Small intestine (tissue), 16 donors: ENCODE measurements at places on chromosomes 2 and 18.
A peak's percentile ranks its signal among the peaks of the same experiment; 100 is the strongest.

DNA sequence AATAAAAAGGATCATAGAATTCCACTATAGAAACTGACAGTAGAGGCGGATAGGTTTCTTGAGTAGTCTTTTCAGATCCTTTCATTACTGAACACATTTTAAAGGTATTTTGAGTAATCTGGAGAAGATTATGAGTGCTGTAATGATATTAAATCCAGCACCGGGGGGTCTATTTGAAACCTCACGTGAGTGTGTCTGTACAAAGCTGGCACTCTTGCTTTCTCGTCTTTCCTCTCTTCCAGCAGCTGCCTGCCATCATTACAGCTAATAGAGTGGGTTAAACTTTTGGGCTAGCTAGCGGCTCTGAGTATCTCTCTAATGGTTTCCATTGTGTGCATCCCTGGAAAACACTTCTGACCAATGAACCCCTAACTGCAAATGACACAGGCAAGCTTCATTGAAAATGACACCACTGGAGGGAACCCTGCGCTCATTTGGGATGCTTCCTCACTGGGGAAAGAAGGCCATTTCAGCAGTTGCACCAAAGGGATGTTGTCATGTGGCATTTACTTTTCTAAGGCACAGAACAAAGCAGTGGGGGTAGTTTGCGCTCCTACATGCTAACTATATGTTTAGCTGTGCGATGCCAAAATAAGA is 101.0 kb downstream of the HRH4 start:
- no peak overlapping the region for H3K27ac ChIP-seq
- no peak overlapping the region for H3K4me3 ChIP-seq
- no peaks in the 10 kb centered on the region for H3K36me3 ChIP-seq
- no peaks in the 10 kb centered on the region for H3K4me1 ChIP-seq
- DNase-seq = no peak

DNA sequence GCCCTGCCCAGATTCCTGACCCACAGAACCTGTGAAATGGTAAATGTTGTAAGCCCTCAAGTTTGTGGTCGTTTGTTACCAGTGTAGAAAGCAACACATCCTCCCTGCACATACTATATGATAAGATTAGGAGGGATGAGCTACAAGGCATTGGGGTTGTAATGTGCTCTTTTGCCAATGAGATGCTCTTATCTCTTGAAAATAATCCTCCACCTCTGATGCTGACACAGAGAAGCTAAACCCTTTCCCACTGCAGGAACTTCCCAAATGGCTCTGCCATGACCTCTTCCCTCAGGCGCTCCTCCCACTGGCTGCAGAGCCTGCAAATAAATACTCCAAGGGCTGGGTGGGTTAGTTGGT is 23.5 kb downstream of the CDC42EP3 start:
- H3K4me1 ChIP-seq = no peaks in the 10 kb centered on the region
- no peaks in the 10 kb centered on the region for H3K27me3 ChIP-seq
- H3K27ac ChIP-seq = peak overlapping the region; percentile 81
- no peak for DNase-seq
- no peak overlapping the region for H3K4me3 ChIP-seq

GRCh38 chr18:48161911-48162698 is 231.6 kb upstream of the SMAD2 start:
- H3K36me3 ChIP-seq = no peaks in the 10 kb centered on the region
- H3K4me1 ChIP-seq = peaks cover 8% of the 10 kb centered on the region
- H3K27me3 ChIP-seq = no peaks in the 10 kb centered on the region

GRCh38 chr18:36364911-36365624 is 67.6 kb downstream of the FHOD3 start:
- no peak for DNase-seq
- no peaks in the 10 kb centered on the region for H3K27me3 ChIP-seq
- H3K4me3 ChIP-seq = no peak overlapping the region

- H3K4me3 ChIP-seq = no peak overlapping the region
- H3K4me1 ChIP-seq = no peaks in the 10 kb centered on the region
- no peaks in the 10 kb centered on the region for H3K27me3 ChIP-seq
- peaks cover 11% of the 10 kb centered on the region for H3K36me3 ChIP-seq
- no peak overlapping the region for H3K27ac ChIP-seq
These were observed 203.9 kb downstream of the PHLPP1 start for GRCh38 chr18:62919109-62919838.

DNA sequence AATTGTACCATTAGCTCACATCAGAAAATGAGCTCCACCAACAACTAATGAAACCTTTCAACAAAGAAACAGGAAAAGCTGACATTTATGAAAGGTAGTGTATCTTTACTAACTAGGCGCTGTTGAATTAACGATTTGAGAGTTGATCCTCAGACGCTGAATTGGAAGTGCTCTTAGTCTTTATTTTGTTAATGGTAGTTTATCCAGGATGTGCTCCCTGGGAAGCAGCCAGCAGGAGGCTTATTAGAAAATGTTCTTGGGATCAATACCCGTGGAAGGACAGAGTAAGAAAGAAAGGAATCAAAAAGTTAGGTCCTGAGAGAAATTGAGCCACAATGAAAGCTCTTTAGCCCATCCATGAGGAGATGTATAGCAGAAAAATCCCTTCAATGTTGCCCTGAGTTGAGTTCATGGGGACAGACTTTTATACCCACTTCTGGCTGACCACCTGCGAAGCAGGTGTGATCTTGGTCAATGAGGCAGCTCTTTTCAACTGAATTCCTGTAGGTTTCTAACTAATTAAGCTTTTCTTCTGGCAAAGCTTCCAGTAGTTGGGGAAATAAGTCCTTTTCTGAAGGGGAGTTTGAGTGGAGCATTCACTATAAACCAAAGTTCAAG is 492.6 kb upstream of the REG3G start:
- no peaks in the 10 kb centered on the region for H3K36me3 ChIP-seq
- no peak for DNase-seq
- no peaks in the 10 kb centered on the region for H3K27me3 ChIP-seq
- H3K4me3 ChIP-seq = no peak overlapping the region

DNA sequence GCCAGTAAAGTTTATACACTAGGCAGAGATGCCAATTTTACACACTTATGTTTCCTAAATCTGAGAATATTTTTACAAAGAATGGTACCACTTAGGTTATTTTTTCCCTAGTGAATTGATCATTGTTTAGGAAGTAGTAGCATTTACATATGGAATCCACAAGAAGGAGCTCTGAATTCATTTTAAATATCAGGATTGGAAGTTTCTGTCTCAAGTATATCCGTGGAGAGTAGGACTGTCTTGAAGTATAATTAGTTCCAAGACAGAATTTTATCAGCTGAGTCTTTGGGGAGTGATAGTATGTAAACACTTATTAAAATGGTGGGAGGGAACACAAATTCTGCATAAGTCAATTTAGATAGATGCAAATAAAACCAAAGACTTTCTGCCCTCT is 82.3 kb upstream of the FAM98A start:
- H3K4me3 ChIP-seq = no peak overlapping the region
- H3K4me1 ChIP-seq = no peaks in the 10 kb centered on the region
- no peaks in the 10 kb centered on the region for H3K27me3 ChIP-seq
- no peak for DNase-seq

GRCh38 chr18:55510809-55511208 is 77.2 kb downstream of the TCF4 start:
- H3K36me3 ChIP-seq = no peaks in the 10 kb centered on the region
- H3K4me1 ChIP-seq = no peaks in the 10 kb centered on the region
- no peak overlapping the region for H3K4me3 ChIP-seq
- peak overlapping the region; percentile 89 for H3K27ac ChIP-seq

DNA sequence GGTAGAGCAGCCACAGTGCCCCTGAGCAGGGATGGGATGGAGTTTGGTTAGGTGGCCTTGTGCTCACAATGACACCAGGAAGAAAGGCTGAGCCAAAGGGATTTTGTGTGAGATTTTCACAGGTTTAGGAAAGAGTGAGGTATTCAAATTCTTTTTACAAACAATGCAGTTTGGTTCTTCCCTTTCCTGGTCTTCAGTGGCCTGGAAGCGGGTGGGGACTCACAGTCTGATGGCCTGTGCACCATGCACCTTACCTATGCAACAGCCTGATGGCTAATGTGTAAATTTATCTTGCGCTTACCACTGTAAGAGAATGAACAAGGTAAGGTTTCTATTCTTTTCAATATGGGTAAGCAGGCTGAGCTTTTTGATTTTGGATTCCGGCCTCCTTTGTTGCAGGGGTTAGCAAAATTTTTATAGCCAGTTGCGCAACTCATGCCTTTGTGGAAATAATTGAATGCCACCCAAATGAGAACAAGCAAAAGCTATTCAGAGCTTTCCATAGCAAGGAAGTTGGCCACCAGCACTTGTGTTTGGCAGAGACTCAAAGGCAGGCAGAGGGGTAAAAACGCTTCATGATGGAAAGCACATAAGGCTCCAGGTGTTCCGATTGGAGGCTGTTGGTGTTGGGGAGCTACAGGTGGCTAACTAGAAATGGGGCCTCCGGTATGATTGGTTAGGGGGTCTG is 23.8 kb upstream of the IL1R2 start:
- H3K4me1 ChIP-seq = no peaks in the 10 kb centered on the region
- no peaks in the 10 kb centered on the region for H3K36me3 ChIP-seq
- no peaks in the 10 kb centered on the region for H3K27me3 ChIP-seq
- DNase-seq = no peak

- no peak overlapping the region for H3K27ac ChIP-seq
- no peaks in the 10 kb centered on the region for H3K27me3 ChIP-seq
- H3K4me1 ChIP-seq = no peaks in the 10 kb centered on the region
- DNase-seq = no peak
These were observed 300.6 kb downstream of the EIPR1 start for GRCh38 chr2:3076848-3077642.

- no peaks in the 10 kb centered on the region for H3K36me3 ChIP-seq
- no peak overlapping the region for H3K27ac ChIP-seq
- no peak for DNase-seq
- H3K27me3 ChIP-seq = no peaks in the 10 kb centered on the region
- H3K4me3 ChIP-seq = no peak overlapping the region
- H3K4me1 ChIP-seq = no peaks in the 10 kb centered on the region
These were observed 245.4 kb downstream of the CDH2 start for GRCh38 chr18:27931535-27931934.

DNA sequence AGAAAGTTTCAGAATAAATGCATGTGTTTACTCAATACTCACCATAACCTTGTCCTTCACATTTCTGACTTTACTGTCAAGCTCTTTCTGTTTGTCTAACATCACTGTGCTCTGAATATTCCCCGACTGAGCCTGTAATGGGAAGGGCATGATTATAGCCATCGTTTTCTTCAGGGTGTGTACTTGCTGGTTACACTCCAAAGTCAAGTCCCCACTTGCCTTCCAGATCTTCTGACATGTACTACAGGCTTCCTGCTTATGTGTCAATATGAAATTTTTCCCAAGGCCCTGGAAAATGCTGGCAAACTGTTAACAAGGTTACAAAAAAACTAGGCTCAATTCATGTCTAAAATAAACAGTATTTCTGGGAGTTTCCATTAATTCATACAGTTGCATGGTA is 12.9 kb downstream of the STAT1 start:
- H3K27ac ChIP-seq = no peak overlapping the region
- no peaks in the 10 kb centered on the region for H3K4me1 ChIP-seq
- DNase-seq = no peak
- H3K4me3 ChIP-seq = no peak overlapping the region
- no peaks in the 10 kb centered on the region for H3K27me3 ChIP-seq

- H3K4me3 ChIP-seq = no peak overlapping the region
- DNase-seq = no peak
- H3K27ac ChIP-seq = no peak overlapping the region
- H3K4me1 ChIP-seq = no peaks in the 10 kb centered on the region
- no peaks in the 10 kb centered on the region for H3K27me3 ChIP-seq
These were observed 60.3 kb downstream of the STEAP3 start for GRCh38 chr2:119283873-119284331.

- no peaks in the 10 kb centered on the region for H3K27me3 ChIP-seq
- no peak overlapping the region for H3K27ac ChIP-seq
- H3K36me3 ChIP-seq = no peaks in the 10 kb centered on the region
- no peaks in the 10 kb centered on the region for H3K4me1 ChIP-seq
- H3K4me3 ChIP-seq = no peak overlapping the region
These were observed 54.4 kb downstream of the TRIB2 start for GRCh38 chr2:12771154-12771553.

- DNase-seq = no peak
- no peak overlapping the region for H3K27ac ChIP-seq
- peaks cover 12% of the 10 kb centered on the region for H3K27me3 ChIP-seq
- no peaks in the 10 kb centered on the region for H3K4me1 ChIP-seq
These were observed 4.4 kb downstream of the EHD3 start for GRCh38 chr2:31238126-31238905.

- no peak overlapping the region for H3K4me3 ChIP-seq
- H3K27ac ChIP-seq = peak overlapping the region; percentile 0
- no peaks in the 10 kb centered on the region for H3K27me3 ChIP-seq
- H3K36me3 ChIP-seq = no peaks in the 10 kb centered on the region
- no peak for DNase-seq
These were observed 374.7 kb downstream of the TNS1 start for GRCh38 chr2:217628061-217628460.

DNA sequence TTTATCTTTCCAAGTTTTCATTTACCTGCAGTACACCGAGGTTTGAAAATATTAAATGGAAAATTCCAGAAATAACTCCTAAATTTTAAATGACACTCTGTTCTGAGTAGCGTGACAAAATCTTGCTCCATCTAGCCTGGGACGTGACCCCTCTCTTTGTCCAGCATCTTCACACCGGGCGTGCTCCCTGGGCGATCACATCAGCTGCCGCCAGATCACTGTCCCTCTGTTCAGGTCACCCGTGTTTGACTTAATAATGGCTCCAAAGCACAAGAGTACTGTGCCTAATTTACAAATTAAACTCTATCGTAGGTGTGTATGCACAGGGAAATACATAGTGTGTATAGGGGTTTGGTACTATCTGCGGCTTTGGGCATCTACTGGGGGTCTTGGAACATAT is 6.1 kb upstream of the TMEM185B start:
- H3K36me3 ChIP-seq = no peaks in the 10 kb centered on the region
- no peak for DNase-seq
- H3K4me3 ChIP-seq = no peak overlapping the region
- no peak overlapping the region for H3K27ac ChIP-seq
- H3K27me3 ChIP-seq = no peaks in the 10 kb centered on the region
- no peaks in the 10 kb centered on the region for H3K4me1 ChIP-seq

DNA sequence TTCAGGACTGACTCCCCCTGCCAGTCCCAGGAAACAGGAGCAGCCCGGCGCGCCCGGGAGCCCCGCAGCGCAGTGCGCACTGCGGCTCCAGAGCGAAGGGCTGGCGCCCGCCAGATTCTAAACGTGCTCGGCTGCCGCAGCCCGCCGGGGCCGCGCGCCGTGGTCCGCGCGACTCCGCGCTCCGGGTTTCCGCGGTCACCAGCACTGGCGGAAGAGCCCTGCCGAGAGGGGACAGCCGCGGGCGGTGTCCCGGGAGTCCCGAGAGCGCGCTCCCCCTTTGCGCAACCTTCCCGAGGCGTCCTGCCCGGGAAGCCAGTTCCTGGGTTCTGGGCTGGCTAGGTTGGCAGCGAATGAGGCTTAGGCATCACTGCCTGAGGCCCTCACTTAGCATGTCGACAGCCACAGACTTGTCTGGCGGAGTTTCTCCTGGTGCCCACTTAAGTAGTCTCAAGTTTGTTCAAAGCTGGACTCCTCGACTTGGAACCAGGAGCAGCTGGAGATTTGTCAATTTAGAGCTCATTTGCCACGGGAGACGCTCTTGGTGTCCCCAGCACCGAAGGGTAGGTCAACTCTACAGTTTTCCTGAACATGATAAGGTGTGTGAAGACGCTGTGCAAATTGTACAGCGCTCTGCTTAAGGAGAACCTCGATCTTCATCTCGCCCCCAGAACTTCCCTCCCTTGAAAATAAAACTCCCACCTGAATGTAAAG is 1.5 kb upstream of the VSNL1 start:
- H3K4me3 ChIP-seq = no peak overlapping the region
- H3K36me3 ChIP-seq = no peaks in the 10 kb centered on the region
- no peak overlapping the region for H3K27ac ChIP-seq
- H3K4me1 ChIP-seq = no peaks in the 10 kb centered on the region
- peak; percentile 86 for DNase-seq
